Activated T-helper 17 cell treated with anti-CD3 and anti-CD28 coated beads, Interleukin-2, amount 50 U/mL, for 72 hours (primary cell): ENCODE measurements at places on chromosomes 2 and 18. TPM values are rescaled to one million over a fixed set of nuclear protein-coding genes. Genes with fewer than 3 reads are reported as not detected.

INHBB gene
- total RNA-seq = not detected

FAM161A gene
- 9.8 TPM for total RNA-seq

CCDC85A gene
- not detected for total RNA-seq

TMX3 gene
- total RNA-seq = 56.4 TPM

- H3K27ac ChIP-seq = no peak overlapping the region
- H3K4me1 ChIP-seq = peaks cover 41% of the 10 kb centered on the region
- no peaks in the 10 kb centered on the region for H3K36me3 ChIP-seq
- no peak overlapping the region for H3K4me3 ChIP-seq
- H3K27me3 ChIP-seq = no peaks in the 10 kb centered on the region
- no peak for ATAC-seq
Measured at GRCh38 chr2:12704378-12704777, 12.4 kb upstream of the TRIB2 start.

- H3K36me3 ChIP-seq = no peaks in the 10 kb centered on the region
- no peak for ATAC-seq
- H3K4me1 ChIP-seq = no peaks in the 10 kb centered on the region
- H3K27me3 ChIP-seq = peaks cover 11% of the 10 kb centered on the region
- H3K27ac ChIP-seq = no peak overlapping the region
Measured at GRCh38 chr18:5717256-5717655, 173.5 kb upstream of the EPB41L3 start.

- H3K36me3 ChIP-seq = peaks cover 97% of the 10 kb centered on the region
- no peaks in the 10 kb centered on the region for H3K27me3 ChIP-seq
- no peaks in the 10 kb centered on the region for H3K4me1 ChIP-seq
- H3K27ac ChIP-seq = no peak overlapping the region
- no peak overlapping the region for H3K4me3 ChIP-seq
Measured at GRCh38 chr2:70173520-70173919, 17.3 kb downstream of the C2orf42 start.

GRCh38 chr2:37563375-37564015, 107.9 kb downstream of the CDC42EP3 start:
- H3K27ac ChIP-seq = no peak overlapping the region
- no peak overlapping the region for H3K4me3 ChIP-seq
- peaks cover 15% of the 10 kb centered on the region for H3K4me1 ChIP-seq

DNA sequence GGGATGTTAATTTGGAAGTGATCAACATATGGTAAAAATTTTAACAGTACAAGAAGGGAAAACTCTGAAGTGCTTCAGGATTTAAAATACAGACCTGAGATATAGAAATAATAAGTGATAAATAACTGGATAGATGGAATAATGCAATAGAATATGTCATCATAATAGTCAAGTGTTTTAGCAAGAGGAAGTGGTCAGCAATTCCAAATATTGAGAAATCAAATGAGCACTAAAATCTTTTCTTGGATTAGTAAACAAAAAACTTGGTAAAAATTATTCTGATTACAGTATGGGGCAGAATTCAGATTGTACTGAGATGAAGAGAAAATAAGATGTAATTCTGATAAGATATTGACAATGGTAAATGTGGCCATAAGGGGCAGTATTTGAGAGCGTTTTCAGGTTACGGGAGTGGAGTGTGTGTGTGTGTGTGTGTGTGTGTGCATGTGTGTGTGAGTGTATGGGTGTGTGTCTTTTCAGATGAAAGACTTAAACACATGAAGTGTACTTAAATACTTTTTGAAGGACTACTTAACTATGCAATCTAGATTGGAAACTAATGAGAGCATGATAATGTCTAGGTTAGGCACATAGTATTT, 217.9 kb upstream of the ITGA4 start:
- no peaks in the 10 kb centered on the region for H3K36me3 ChIP-seq
- H3K27me3 ChIP-seq = no peaks in the 10 kb centered on the region
- H3K27ac ChIP-seq = no peak overlapping the region
- no peak for ATAC-seq

- ATAC-seq = no peak
- H3K36me3 ChIP-seq = no peaks in the 10 kb centered on the region
- H3K27ac ChIP-seq = no peak overlapping the region
- no peaks in the 10 kb centered on the region for H3K4me1 ChIP-seq
- H3K4me3 ChIP-seq = no peak overlapping the region
Measured at GRCh38 chr2:126797622-126798275, 100.9 kb upstream of the TEX51 start.

DNA sequence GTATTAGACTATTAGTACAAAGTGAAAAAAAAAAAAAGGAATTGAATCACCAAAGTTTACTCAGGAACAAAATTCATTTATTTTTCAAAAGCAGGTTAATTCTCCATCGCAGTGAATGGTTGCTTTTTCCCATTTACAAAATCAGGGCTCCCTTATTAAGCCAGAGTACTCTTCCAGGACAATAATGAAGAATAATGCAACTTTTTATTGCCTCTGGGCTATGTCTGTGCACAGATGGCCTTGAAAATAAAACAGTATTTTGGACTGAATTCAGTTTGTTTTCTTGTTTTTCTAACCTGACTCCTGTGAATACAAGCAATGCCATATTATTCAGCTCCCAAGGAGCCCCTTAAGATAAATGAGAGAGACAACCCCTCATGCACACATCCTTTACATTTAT, 246.8 kb downstream of the KCNS3 start:
- peaks cover 15% of the 10 kb centered on the region for H3K27me3 ChIP-seq
- no peaks in the 10 kb centered on the region for H3K36me3 ChIP-seq
- no peak overlapping the region for H3K27ac ChIP-seq

- peaks cover 7% of the 10 kb centered on the region for H3K27me3 ChIP-seq
- H3K4me1 ChIP-seq = peaks cover 11% of the 10 kb centered on the region
Measured at GRCh38 chr2:239540174-239540573, 139.4 kb upstream of the HDAC4 start.

GRCh38 chr2:16243411-16243996, 303.2 kb downstream of the MYCN start:
- no peak for ATAC-seq
- no peak overlapping the region for H3K4me3 ChIP-seq
- no peaks in the 10 kb centered on the region for H3K36me3 ChIP-seq
- H3K4me1 ChIP-seq = no peaks in the 10 kb centered on the region
- H3K27ac ChIP-seq = no peak overlapping the region

GRCh38 chr2:167869200-167869599, 378.2 kb downstream of the STK39 start:
- no peak for ATAC-seq
- no peak overlapping the region for H3K27ac ChIP-seq
- H3K36me3 ChIP-seq = no peaks in the 10 kb centered on the region
- H3K27me3 ChIP-seq = peaks cover 10% of the 10 kb centered on the region
- H3K4me3 ChIP-seq = no peak overlapping the region

DNA sequence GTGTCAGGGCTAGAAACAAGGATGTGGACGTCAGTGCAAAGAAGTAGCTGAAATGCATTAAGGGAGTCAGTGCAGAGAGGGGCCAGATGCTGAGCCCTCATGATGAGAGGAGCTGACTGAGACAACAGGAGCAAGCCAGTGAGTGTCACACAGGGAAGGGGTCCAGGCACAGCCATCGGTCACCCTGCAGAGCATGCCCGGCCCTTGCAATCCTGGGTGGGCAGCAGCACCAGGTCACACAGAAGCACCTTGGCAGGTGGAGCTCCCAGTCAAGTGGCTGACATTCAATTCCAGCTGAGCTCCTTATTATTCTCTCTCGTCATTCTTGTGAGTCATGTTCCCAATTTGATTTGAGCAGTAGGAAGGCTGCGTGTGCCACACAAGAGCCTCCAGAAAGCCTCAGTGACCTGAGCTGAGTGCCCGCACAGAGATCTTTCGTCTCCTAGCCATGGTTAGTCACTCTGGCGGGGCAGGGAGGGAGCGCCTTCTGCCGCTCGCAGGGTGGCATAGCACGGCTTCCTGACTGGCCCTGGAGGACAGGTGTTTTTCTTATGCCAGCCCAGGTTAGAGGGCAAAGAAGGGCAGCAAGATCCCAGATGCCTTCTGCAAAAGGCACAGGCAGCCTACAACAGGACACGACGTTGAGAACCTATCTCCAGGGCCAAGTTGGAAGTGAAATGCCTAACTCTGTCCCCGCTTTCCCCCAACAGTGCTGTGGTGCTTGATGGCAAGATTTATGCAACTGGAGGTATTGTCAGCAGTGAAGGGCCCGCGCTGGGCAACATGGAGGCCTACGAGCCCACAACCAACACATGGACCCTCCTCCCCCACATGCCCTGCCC, 220.9 kb downstream of the ATAD2B start:
- H3K4me3 ChIP-seq = no peak overlapping the region
- H3K27ac ChIP-seq = no peak overlapping the region
- H3K4me1 ChIP-seq = no peaks in the 10 kb centered on the region
- H3K36me3 ChIP-seq = peaks cover 21% of the 10 kb centered on the region
